ENCODE measurements at places on chromosomes 1 and 21. TPM values are rescaled to one million over a fixed set of nuclear protein-coding genes. Genes with fewer than 3 reads are reported as not detected.

Gene ANKRD45
- 0.28 TPM for total RNA-seq

Gene TCHHL1
- total RNA-seq, result not detected

Gene LRRC3
- 0.85 TPM for total RNA-seq

Gene ECM1
- 13.8 TPM for total RNA-seq

Gene LDLRAD1
- not detected for total RNA-seq

Gene GSTM1
- not detected for total RNA-seq

Gene CELA3B
- not detected for total RNA-seq

Gene YOD1
- total RNA-seq, result 7.9 TPM

Gene DEGS1
- total RNA-seq, result 98.9 TPM

Gene GPR52
- 0.28 TPM for total RNA-seq

Gene RORC
- not detected for total RNA-seq

Gene KLHDC8A
- total RNA-seq, result not detected

Gene ORC1
- total RNA-seq, result 10.5 TPM

Gene PCSK9
- 0.19 TPM for total RNA-seq

Gene OLFML2B
- total RNA-seq, result 1.2 TPM

Gene OLIG1
- total RNA-seq, result not detected

Gene MAN1A2
- total RNA-seq, result 50.4 TPM

Gene CD1C
- total RNA-seq, result under 0.01 TPM

Gene CLCA4
- not detected for total RNA-seq

Gene ARMH1
- total RNA-seq, result 0.28 TPM

Gene OR2M7
- not detected for total RNA-seq

Gene OR2T11
- total RNA-seq, result not detected

Gene CFAP126
- total RNA-seq, result not detected

Gene C2CD4D
- total RNA-seq, result not detected

Gene RNF187
- 50.7 TPM for total RNA-seq

Gene TMCO2
- not detected for total RNA-seq

Gene HMCN1
- total RNA-seq, result 84.0 TPM

Gene RAP1GAP
- 0.56 TPM for total RNA-seq

Gene TBX19
- total RNA-seq, result 1.1 TPM

Gene CLCNKA
- total RNA-seq, result not detected

Gene C1orf185
- total RNA-seq, result not detected

Gene ATAD3C
- total RNA-seq, result not detected

Gene LY9
- not detected for total RNA-seq

Gene CFHR4
- not detected for total RNA-seq

Gene PLA2G2F
- not detected for total RNA-seq

Gene OLFML3
- total RNA-seq, result 7.5 TPM

Gene JAK1
- total RNA-seq, result 181 TPM

Gene RNU1-3
- under 0.01 TPM for total RNA-seq

Gene MRPS21
- 42.0 TPM for total RNA-seq

Gene BECN2
- not detected for total RNA-seq

Gene ITLN1
- not detected for total RNA-seq

Gene MPL
- not detected for total RNA-seq

Gene CPLANE2
- total RNA-seq, result 7.3 TPM

Gene TSPEAR
- total RNA-seq, result not detected

Gene PTPRU
- 5.0 TPM for total RNA-seq

Gene S100A5
- total RNA-seq, result not detected

Gene KCNQ4
- 0.19 TPM for total RNA-seq

Measured in regular cardiac myocyte (primary cell).